ENCODE measurements at places on chromosomes 2 and 18. TPM values are rescaled to one million over a fixed set of nuclear protein-coding genes. Genes with fewer than 3 reads are reported as not detected.

The CD302 gene
- 5.2 TPM for total RNA-seq

The SNRNP27 gene
- total RNA-seq: 37.0 TPM

DNA sequence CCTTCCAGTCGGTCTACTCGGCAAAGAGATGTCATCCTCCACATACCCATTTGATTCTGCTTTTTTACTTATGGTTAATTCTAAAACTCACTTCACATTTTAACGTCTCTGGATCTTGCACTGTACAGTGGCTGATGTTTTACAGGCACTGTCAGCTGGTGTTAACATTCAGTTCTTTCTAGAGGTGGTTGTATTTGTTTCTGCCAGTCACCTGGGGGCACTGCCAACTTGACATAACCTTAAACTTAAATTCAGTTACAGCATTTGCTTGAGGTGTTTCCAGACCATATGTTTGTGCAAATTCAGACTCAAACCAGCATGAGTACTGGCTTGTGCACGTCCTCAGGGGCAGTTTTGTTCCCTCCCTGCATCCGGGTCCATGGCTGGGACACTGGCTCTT lies 5.3 kb upstream of the TMEM185B start:
- no peak for DNase-seq

DNA sequence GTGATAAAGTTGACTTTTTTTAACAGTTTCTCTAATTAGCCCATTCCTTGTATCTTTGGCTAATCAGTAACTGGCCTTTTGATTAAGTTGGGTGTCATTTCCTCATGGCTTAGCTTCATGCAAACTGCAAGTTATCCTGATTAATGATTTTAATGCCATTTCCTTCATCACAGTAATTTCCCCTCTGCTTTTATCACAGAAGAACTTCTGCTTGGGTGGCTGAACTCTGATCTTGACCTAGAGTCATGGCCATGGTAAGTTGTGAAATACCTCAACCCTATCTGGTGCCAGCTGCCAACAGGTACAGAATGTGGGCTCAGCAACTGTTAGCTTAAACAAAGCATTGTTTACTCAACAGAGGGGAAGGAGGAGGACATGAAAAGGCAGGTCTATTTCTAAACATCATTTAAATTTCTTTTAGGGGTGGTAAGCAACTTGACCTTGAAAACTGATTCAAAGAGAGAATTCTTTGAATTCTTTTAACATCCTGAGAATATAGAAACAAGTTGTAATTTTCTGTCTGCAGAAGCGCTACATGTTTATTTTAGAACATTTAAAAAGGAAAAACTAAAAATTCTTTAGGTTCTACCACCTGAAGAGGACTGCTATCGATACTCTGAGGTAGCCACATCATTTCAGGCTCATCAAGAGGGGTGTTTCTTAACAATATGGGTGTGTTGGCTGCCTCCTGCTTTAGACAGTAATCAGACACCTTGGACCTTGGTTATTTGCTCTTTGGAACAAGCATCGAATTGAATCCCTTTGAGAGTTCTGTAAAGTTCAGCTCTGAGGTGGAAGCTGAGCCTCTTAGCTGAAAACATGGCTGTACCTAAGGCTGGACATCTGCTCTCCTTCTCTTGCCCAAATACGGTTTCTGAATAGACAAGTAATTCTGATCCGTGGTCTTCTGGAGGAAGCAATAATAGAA lies 39.7 kb downstream of the ANXA4 start:
- no peak for DNase-seq

The STAM2 gene
- 22.9 TPM for total RNA-seq

The SRBD1 gene
- 18.2 TPM for total RNA-seq

- no peak for DNase-seq
Observed at GRCh38 chr2:181051861-181052522, 71.6 kb downstream of the UBE2E3 start.

DNA sequence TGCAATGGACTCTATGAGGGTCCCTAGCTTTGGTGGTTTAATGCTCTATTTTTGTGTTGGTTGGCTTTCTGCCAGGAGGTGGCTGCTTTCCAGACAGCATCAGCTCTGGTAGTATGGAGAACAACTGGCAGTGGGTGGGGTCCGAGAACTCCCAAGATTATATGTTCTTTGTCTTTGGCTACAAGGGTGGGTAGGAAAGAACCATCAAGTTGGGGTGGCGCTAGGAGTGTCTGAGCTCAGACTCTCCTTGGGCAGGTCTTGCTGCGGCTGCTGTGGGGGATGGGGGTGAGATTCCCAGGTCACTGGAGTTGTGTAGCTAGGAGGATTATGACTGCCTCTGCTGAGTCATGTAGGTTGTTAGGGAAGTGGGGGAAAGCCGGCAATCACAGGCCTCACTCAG lies 976.1 kb upstream of the GYPC start:
- DNase-seq: no peak

The ZC3H15 gene
- 46.8 TPM for total RNA-seq

The AMMECR1L gene
- 26.3 TPM for total RNA-seq

The RGPD4 gene
- not detected for total RNA-seq

DNA sequence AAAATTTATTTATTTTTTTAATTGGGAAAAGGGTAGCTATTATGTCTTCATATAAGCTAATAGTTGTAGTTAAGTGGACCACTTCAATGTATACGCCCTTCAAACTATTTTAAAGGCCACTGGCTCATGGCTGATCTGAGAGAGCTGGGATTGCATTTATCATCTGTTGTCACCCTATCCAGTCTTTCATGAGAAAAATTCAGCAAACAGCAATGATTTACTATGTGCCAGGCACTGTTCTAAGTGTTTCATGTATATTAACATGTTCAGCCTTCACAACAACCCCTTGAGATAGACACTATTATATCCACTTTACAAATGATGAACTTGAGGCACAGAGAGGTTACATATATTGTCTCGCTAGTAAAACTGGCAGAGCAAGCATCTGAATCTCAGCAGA lies 66.1 kb upstream of the ZNF397 start:
- no peak for DNase-seq

The KCNE4 gene
- 0.46 TPM for total RNA-seq

GRCh38 chr2:239468491-239469105 lies 67.8 kb upstream of the HDAC4 start:
- DNase-seq: no peak

GRCh38 chr18:44392933-44393332 lies 287.8 kb upstream of the SETBP1 start:
- no peak for DNase-seq

DNA sequence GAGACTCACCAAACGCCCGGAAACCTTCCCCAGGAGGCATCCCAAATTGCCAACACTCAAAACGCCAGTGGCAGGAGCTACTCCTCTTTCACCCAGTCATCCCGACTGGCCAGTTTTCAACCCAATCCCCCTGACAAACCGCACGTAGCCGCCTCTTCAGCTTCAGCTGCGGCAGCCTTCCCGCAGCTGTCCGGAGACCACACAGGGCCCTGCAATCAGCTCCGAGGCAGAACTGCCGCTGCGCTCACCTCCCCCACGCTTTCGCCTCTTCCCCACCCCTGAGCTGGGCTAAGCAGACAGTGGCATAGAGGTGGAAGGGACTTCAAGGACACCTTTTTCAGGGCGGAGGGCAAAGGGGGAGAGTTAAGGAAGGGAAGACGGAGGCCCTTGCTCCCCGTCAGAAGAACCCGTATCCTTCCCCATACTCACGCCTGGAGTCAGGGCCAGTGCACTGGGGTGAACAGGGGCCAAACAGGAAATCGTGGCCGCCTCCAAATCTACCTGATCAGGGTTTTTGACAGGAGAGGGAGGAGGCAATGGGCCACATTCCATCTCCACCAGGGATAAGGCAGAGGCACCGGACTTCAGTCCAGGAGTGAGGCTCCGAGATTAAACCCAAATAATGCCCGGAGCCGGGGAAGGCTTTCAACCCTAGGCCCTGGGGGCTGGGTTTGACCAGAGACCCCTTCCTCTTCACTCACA lies 16.9 kb downstream of the CYP26B1 start:
- DNase-seq: no peak

GRCh38 chr2:88707003-88707402 lies 15.5 kb downstream of the RPIA start:
- DNase-seq: no peak

DNA sequence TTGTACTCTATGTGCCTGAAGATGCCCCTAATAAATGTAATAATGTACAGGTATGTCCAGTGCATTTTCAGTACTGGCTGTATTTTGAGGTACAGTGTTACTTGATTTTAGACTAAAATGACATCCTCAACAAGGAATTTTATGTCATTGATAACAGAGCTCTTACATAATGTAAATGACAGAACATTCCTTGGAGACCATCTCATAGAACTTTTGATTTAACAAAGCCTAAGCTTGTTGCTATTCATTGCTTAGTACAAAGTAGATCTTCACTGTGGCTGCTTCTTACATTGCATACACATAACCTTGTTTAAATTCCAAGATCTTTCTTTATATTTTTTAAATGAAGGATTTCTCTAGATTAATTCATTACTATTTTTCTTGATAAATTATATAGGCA lies 24.1 kb downstream of the DYNC1I2 start:
- no peak for DNase-seq

The NEUROD1 gene
- not detected for total RNA-seq

DNA sequence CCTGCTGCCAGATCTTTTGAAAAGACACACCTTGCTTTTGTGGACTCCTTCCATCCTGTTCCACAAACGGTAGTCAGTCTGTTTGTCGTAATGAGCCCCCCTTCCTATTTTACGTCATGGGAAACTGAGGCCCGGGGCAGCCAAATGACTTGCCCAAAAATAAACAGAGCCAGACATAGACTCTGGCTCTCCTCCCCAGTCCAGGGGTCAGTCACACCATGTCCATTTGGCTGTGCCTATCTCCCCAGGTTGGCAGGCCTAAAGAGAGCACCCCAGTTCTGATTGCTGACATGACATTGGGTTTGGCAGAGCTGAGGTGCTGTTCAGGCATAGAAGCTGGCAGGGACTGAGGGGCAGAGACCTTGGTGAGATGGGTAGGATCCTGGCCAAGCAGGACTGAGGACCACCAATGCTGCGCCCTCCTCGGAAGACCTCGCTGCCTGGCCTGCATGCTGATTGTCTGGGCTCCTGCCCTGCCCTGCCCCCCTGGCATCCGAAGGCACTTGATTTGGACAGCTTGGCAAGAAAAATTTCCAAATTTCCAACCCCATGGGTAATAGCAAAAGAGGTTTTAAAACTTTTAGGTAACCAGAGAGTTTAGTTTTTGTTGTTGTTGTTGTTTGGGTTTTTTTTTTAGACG lies 335.4 kb downstream of the DYSF start:
- DNase-seq: no peak

DNA sequence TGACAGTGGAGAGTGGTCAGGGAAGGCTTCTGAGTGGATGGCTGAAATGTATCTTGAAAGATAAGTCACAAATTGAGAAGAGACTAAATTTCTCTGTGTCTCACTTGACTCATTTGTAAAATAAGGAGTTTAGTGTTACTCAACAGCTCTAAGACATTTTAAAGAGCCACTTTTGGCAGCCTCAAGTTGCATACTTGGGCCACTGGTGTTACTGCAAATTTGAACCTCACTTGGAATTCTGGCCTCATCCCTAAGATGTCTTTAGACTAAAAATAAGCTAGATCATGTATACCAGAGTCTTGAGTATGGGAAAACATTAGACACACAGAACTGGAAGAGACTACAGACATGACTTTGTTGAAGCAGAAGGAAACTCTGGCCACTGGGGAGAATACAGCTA lies 4.5 kb upstream of the MTLN start:
- DNase-seq: no peak

The UBR3 gene
- total RNA-seq: 23.4 TPM

DNA sequence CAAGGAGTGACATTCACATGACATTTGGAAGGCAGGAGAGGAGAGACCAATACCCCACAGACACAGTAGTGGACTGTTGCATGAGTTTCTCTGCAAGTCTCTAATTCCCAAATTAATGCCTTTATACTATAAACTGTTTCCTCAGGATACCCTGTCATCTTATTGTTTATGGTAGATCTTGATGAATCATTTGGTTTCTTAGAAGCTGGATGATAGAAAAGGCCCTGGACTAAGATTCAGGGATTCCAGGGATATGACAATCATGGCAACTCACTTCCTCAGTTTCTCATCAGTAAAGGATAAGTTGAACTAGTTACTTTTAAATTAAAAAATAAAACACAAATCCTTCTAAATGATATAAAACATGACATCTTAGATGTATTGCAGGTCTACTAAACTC lies 292.5 kb downstream of the TDRD15 start:
- DNase-seq: no peak

- DNase-seq: no peak
Observed at GRCh38 chr2:112737542-112738232, 16.9 kb downstream of the NT5DC4 start.

The HS6ST1 gene
- total RNA-seq: 23.3 TPM

DNA sequence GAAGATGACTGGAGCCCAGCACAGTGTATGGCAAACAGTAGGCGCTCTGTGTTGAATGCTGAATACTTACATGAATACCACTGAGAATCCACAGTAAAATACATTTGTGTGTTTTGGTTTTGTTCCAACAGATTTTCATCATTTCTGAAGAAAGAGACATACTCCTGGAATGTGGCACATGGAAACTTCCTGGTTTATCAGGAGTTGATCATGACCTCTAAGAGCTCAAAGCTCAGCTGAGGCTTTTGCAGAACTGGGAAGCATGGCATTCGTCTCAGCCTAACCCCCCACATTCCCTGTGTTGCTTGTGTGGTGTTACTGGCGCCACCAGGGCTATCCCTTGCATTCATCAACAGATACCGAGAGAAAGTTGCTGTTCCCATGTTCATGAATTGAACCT lies 316.9 kb upstream of the REV1 start:
- DNase-seq: no peak

DNA sequence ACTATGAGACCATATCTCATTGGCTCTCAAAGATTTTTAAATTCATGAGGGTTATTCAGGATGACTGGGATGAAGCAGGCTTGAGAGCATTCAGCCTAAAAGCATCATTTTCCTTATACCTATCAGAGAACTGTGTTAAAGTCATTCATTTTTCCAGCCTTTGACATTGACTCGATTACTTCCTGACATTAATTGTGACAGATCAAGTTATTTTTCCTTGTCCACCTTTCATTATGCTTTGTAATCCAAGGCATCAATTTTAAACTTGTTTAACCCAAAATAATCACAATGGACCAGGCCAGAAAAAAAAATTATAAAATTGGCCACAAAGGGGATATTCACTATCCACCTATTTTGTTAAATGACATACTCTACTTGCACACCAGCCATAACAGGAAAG lies 1606.8 kb upstream of the PIK3C3 start:
- DNase-seq: no peak

DNA sequence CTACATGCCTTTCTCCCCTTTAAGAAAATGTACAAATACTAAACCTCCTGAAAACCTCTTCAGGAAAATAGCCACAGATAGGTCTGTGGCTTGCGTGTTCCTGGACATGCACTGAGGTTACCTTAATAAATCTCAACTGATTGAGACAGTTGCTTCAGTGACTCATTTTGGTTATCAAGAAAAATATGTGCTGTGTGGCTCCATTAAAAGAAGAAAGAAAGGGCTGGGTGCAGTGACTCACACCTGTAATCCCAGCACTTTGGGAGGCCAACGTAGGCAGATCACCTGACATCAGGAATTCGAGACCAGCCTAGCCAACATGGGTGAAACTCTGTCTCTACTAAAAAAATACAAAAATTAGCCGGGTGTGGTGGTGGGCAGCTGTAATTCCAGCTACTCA lies 27.1 kb downstream of the CREG2 start:
- no peak for DNase-seq

- DNase-seq: no peak
Observed at GRCh38 chr18:70207181-70207580, 1.7 kb upstream of the RTTN start.

The HOXD8 gene
- 9.3 TPM for total RNA-seq
